ENCODE measurements at places on chromosomes 4 and X.

DNA sequence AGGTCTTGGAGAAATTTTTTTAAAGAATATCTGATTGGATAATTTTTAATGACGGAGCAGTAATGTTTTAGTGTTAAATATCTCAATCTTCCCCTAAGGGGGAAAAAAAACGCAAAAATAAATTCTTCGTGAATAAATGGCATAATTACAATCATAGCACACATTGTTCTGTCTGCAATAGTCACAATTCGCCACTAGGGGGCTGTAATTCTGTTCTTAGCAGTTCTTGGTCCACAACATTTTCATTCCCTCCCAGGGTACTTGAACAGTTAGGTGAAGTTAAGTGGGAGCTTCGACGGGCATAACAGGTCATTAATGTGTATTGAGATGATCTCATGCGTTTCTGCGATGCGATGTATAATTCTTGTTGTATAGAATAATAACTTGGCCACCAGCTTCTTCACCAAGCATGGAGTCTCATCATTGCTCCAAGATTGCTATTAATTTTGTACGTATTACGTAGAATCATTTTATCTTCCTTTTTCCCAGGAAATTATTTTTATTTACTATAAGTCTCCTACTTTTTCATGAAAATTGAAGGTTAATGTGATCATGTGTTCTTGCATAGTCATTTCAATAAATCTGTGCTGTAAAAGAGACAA is 27.2 kb downstream of the HTR2C start:
- DNase-seq: no peak

- DNase-seq: no peak
Measured at GRCh38 chrX:136032370-136032769, 47.1 kb downstream of the SLC9A6 start.

- peak; percentile 68 for DNase-seq
Measured at GRCh38 chrX:107324493-107325310, 118.3 kb downstream of the DNAAF6 start.

DNA sequence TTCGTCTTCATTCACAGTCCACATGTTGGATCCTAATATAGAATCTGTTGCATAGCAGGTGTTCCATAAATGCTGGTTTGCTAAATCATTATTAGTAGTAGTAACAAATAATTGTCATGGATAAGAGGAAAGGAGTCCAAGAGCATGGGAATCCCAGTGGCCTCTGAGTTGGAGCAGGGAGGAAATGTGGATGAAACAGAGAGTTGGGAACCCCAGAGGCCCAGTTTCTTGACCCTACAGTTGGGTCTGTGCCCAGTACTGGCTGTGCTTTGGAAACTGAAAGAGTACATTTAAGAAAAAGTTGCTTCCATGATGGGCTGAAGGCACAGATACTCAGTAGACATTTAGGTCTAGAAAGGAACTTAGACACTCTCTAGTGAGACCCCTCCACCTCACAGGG is 149.4 kb upstream of the PSAPL1 start:
- no peak for DNase-seq

GRCh38 chr4:56092540-56092939 is 143.8 kb downstream of the CEP135 start:
- no peak for DNase-seq

- no peak for DNase-seq
Measured at GRCh38 chr4:56755901-56756300, 65.6 kb downstream of the SPINK2 start.

- DNase-seq: no peak
Measured at GRCh38 chr4:25307596-25307995, 5.0 kb upstream of the ZCCHC4 start.

DNA sequence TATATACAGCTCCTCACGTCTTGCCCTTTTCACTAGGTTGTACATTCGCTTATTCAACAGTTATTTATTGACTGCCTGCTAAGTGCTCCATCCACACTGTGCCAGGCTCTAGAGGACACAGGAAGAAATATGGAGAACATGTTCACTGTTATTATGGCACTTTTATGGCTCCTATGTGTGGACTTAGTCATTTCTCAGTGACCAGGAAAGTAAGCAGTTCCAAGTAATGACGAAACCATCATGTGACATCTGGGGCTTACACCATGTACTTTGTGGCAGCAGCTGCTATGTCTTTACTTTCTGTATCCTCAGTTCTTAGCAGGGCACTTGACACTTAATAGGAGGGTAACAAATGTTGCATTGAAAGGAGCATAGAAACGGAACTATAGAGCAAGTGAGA is 278.0 kb downstream of the ANK2 start:
- no peak for DNase-seq

DNA sequence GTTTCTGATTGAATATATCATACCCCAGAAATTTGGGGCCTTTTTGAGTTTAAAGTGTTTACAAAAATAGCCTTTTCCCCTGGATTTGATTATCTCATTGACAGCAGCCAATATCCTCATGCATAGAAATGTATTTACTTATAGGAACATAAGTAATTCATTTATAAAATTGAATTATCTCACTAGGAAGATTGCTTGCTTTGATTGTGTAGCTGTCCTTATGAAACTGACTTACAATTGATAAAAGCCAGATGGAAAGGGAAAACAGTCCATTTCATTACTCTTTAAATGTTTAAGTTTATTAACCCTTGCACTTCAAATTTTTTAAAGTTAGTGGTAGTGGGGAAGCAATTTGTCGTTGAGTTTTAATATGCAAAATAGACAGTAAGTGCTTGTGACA is 310.2 kb upstream of the TBX22 start:
- DNase-seq: no peak

DNA sequence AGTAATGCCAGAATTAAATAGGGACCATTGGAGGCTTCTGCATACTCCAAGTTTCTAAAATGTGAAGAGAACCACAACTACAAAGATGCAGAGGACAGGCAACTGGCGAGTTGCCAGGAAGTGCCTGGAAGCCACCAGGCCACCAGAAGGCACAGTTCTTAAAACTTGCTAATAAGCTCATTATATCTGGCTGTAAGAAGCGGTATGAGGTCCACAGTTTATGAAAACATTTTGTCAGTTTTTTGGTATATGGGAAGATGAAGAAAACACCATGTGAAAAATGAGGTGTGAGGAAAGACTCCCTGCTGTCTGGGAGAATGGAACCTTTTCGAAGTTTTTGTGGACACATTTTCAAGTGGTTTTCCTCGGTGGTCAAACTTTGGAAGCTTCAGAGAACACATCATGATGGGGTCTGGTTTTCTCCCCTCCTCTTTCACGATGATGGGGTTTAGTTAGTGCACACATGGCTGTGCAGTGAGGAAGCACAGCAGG is 202.7 kb downstream of the NR3C2 start:
- DNase-seq: no peak

DNA sequence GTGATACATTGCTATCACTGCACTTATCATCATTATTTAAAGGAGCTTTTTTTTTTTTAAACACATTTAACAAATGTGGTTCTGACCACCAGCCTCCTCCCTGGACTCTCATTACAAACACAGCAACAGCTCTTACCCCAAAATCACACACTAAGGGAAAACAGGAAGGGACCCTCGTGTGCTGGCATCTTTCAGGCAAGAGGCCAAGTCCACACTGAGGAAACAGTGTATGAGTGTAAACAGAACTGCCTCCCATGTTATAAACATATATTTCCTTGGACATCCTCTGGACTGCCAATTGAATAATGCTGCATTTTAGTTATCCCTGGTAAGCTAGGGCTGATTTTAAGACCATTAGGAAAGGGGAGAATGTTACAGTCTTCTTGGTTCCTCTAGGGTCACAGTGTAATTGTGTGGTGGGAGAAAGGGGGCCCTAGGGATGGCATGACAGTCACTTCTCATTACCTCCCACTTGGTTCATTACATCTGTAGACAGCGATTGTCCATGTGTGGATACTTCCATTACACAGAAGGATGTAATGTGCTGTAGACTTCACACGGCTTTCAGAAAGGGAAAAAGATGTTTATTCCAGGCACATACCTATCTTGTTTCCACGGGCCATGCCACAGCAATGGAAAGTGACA is 244.6 kb upstream of the TET2 start:
- no peak for DNase-seq

GRCh38 chr4:173252024-173252935 is 81.9 kb downstream of the HMGB2 start:
- no peak for DNase-seq
